ENCODE measurements at places on chromosomes 5 and 9.

DNA sequence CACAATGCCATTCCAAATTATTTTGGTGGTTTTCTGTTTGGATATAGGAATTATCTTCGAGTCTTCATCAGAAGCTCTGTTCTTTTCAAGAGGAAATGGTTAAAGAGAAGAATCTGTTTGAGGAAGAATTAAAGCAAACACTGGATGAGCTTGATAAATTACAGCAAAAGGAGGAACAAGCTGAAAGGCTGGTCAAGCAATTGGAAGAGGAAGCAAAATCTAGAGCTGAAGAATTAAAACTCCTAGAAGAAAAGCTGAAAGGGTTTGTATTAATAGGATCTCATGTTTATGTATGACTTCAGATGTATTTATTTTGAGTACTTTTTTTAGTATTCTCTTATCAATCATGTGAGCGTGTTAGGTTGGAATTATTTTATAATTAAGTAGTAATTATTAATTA, 15.0 kb downstream of the HMMR start:
- no peak for DNase-seq

GRCh38 chr5:121719255-121719654, 132.4 kb upstream of the FTMT start:
- DNase-seq = no peak

- DNase-seq = no peak
Measured at GRCh38 chr9:83544002-83544698, 5.9 kb upstream of the FRMD3 start.

- DNase-seq = no peak
Measured at GRCh38 chr9:6829536-6829935, 71.8 kb downstream of the KDM4C start.

DNA sequence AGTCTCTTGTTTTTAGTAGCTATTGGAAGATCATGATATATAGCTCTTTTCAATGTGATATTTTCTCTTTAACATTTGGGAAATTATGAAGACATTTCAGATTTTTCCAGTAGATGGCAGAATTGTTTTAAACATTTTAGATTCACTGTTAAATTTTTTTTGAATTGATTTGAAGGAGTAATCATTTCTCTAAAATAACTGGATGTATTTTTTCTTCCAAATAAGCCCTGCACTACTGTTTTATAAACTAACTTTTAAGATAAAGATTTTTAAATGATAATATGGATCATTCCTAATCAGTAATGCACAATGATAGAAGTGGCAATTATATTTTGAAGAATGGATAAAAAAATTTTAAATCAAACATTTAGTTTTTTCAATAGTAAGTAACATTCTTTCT, 14.2 kb downstream of the NDUFAF2 start:
- DNase-seq = no peak

- DNase-seq = no peak
Measured at GRCh38 chr5:68378204-68378820, 162.8 kb downstream of the PIK3R1 start.

- DNase-seq = no peak
Measured at GRCh38 chr5:177509381-177509951, at the start of gene DOK3. DOK3 (minus strand) TSS chr5:177509826; CDS start chr5:177509540, 286 bp downstream.

- no peak for DNase-seq
Measured at GRCh38 chr5:94314460-94315131, 303.8 kb downstream of the KIAA0825 start.

GRCh38 chr5:62115014-62115413, 191.0 kb upstream of the KIF2A start:
- DNase-seq = no peak

DNA sequence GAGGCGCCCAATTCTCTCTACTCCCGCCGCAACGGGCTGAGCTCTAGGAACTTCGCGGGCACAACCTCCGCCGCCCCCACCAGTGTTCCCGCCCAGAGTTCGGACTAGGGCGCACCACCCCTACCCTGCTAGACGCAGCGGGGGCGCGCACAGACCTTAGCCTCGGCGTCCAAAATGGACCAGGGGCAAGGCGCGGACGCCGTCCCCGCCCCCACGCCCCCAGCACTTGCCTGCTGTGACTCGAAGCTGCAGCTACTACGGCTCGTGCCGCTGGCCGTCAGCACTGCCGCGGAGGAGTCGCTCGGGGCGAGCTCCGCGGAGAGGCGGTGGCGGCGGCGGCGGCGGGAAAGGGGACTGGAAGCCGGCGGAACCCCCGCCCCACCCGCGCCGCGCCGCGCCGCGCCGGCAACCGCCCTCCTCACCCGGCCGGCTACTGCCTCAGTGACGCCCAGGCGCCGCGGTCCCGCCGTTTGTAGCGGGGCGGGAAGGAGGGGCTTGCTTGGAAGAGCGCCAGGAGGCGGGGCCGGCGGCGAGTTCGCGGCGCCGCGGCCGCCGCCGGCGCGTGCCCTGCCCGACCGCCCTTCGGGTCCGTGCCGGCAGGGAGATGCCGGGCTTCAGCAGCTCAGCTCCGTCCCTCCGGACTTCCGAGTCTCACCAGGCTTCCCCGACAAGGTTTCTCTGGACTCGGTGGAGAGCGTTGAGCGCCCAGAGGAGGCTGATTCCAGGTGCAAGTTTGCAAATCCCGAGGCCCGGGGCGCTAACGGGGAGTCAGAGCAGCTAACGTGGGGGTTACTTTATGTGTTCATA, 4.5 kb downstream of the ELAVL2 start:
- no peak for DNase-seq

DNA sequence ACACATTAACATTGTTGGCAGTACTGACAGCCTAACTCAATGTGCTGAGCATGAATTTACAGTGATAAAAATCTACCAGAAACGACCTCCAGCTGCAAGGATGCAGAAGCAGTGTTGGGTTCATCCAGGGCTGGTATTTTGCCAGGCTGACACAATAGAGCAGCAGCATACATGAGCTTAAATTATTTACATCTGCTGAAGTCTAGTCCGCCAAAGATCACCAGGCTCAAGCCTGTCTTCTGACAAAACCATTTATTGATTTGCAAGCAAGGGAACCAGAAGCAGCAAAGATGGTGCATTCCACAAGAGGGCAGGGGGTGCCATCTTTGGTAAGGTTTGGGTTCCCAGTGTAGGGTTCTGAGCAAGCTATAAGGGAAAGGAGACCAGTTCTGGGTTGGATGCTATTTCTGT, 8.7 kb upstream of the C5orf34 start:
- no peak for DNase-seq

DNA sequence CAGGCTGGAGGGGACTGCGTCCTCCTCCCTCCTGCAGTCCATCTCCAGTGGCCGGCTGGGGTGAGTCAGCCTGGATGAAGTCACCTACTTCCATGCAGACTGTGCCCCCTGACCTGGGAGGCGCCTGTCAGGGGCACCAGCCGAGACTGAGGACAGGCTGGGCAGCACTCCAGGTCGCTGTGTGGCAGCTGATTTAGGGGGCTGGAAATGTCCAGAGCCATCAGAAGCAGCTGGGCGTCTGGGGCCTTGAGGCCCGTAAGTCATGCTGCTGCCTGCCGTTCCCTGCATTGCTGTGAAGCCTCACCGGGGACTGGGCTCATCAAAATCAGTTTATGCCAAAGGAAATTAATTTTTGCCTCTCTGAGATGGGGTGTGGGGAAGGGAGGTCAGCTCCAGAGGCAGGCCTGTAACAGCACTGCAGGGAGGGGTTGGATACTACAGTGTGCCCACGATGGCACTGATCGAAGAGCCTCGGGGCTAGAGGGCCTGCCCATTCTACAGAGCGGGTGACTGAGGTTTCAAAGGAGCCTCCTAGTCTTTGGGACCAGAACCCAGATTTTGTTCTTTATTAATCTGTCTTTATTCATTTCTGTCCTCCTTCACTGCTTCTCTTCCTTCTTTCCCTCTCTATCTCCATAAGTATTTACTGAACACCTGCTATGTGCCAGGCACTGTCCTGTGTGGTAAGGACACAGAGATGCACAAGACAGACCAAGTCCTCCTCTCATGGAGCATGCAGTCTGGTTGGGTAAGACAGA, 70.4 kb upstream of the PSD2 start:
- no peak for DNase-seq

- no peak for DNase-seq
Measured at GRCh38 chr9:3863686-3864085, 337.9 kb upstream of the RFX3 start.

- no peak for DNase-seq
Measured at GRCh38 chr5:168877132-168877892, 298.1 kb upstream of the PANK3 start.

DNA sequence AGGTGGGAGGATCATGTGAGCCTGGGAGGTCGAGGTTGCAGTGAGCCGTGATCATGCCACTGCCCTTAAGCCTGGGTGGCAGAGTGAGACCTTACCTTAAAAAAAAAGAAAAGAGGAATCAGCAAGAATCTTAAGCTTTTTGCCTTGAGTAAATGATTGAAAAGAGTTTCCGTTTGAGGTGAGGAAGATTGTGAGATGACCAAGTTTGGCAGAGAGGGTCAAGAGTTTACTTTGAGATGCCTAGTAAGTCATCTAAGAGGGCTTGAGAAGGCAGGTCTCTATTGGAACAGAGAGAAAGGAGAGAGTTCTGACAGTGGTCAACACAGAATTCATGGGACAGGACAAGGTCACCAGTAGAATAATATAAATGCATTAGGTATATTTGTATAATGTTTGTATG, 572.1 kb downstream of the TLE4 start:
- no peak for DNase-seq

- no peak for DNase-seq
Measured at GRCh38 chr9:120562861-120563443, 17.0 kb downstream of the CDK5RAP2 start.

DNA sequence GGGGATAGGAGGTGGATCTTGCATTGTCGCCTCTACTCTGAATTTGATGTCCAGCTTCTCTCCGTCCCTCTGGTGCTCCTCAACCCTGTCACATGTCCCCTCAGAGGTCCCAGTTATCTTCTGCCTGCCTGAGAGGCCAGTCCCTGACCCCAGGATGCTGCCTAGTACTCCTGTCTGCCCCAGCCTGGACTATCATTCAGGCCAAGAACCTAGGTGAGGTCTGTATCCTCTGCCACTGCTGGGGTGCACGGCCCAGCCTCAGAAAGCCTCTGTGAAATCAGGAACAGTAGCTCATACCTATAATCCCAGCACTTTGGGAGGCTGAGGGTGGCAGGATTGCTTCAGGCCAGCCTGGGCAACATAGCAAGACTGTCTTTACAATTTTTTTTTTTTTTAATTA, 8.6 kb downstream of the SPINK4 start:
- no peak for DNase-seq

DNA sequence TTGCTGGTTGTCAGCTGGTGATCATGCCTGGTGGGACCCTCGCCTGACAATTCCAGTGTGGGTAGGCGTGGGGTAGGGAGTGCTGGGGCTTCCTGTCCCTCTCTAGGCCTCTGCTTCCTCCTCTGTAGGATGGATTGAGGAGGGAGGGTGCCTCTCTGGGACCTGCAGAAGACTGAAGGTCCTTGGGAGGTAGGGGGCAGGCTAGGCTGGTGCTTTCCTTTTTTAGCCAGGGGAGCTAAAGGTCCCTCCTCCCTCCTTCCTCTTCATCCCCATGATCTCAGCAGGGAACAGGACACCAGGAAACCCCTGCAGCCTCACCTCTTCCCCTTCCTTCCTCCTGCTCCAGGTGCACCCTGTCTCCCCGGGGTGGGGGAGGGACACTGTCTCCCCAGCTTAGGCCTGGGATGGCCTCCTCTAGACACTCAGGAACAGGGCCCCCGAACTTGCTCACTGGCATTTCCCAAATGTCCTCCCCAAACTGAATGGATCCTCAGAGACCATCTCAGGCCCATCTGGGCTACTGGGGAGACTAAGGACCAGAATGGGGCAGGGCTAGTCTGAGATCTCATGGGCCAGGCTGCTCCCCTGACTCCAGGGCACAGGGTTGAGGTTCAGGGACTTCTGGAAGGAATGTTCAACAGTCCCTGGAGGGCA, 8.4 kb downstream of the SH2D3C start:
- no peak for DNase-seq

DNA sequence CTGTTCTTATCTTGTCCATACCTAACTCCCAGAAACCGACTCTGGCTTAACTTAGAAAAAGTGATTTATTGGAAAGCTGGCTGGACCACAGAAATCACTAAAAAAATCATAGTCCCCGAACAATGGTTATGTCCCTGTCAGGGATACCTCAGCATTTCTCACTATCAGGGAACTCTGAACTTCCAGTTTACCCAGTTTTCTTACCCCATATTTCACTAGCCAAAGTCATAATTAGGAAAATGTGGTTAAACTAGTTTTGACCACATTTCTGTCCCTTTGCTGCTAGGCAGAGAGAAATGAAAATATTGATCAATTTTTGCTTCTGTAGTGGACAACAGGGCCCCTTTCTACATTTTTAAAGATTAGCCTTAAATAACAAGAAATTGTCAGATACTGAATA, 38.2 kb downstream of the ST8SIA4 start:
- no peak for DNase-seq

DNA sequence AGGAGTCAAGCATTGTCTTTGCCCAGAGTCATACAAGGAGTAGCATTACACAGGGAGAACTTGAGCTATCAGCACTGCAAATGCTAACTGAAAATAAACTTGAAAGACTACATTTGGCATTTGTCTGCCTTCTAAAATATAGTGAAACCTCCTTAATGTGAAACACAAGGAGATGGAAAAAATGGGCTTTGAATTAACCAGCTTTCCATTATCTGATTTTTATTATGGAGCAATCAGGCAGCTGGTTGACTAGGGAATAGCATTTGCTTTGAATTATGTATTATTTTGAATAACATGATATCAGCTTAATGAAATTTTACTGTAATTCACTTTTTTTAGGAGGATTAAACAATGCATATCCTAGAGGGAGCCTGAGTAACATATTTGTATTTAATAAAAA, 130.8 kb downstream of the GDNF start:
- no peak for DNase-seq

GRCh38 chr9:22030101-22030598, 21.0 kb upstream of the CDKN2B start:
- no peak for DNase-seq

- DNase-seq = no peak
Measured at GRCh38 chr9:79432485-79432884, 139.3 kb upstream of the TLE4 start.

GRCh38 chr5:125293726-125294125, 547.3 kb upstream of the ZNF608 start:
- DNase-seq = no peak

DNA sequence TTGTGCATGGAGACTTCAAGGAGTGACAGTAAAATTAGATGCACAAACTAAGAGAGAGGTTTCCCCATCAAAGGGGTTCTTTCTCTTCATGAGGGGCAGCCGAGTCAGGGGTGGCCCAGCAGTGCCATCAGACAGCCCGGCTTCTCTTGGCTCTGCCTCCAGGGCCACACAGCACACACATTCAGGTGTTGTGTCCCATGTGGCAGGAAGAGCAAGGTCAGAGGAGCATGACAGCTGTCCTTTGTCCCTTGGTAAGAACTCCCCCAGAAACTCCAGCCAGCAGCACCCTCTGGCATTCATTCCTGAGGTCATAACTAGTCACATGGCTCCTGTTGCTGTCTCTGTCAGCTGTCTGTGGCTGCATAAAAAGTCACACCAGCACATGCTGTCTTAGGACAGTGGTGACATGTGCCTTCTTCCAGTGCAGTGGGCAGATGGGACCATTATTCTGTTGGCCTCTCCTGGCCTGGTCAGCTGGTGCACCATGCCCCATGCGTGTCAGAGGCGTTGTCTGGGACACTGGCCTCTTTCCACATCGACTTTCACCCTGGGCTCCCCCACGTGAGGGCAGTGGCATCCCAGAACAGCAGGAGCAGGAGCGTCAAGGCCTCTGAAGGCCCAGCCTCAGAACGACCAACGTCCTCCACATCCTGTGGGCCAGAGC, 78.4 kb upstream of the OTULINL start:
- no peak for DNase-seq
